ENCODE measurements at places on chromosomes 3 and 15. TPM values are rescaled to one million over a fixed set of nuclear protein-coding genes. Genes with fewer than 3 reads are reported as not detected.
A peak's percentile ranks its signal among the peaks of the same experiment; 100 is the strongest.

DNA sequence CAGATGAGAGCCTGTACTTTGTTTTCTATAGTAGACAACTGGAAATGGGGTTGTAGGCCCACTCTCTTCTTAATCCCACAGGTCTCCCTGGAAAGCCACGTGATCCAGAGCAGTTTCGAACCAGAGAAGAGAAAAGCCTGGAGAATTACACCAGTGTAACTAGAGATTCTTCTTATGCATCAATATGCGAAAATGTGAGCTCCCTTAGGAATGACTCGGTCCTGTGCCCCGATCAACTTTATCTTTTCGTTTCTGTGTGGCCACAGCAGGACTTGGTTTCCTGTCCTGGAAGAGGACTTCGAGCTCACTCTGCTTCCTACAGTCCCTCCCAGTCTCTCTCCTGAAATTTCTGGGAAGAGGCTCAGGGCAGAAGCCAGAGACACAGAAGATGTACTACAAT is 73.8 kb upstream of the TPM1 start:
- DNase-seq = no peak

DNA sequence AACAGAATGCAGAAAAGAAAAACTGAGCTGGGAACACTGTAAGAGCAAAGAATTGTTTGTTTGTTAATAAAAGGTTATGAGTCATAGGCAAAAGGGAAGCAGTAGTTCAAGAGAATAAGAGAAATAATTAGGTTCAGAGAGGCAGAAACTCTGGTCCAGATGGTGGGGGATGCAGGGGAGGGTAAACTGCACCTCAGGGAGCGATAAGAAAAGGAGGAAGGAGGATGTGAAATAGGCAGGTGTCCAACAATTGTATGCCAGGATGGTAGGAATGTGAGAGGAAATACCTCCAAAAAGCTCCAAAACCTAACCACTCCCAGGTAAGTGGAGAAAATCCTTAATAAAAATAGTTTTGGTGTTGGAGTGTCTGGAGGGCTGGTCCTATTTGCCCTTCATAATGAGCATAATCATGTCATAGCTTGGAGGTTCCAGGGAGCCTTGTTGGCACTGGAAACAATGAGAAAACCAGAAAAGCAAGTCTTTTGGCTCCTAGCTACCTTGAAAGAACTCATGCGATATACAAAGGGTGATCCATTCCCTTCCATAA is 405.4 kb upstream of the TBL1XR1 start:
- DNase-seq = no peak

- no peak for DNase-seq
These were observed 126.7 kb upstream of the UBE2E2 start for GRCh38 chr3:23076437-23076836.

CYP8B1 gene
- total RNA-seq = not detected

IQCF5 gene
- total RNA-seq = not detected

DNA sequence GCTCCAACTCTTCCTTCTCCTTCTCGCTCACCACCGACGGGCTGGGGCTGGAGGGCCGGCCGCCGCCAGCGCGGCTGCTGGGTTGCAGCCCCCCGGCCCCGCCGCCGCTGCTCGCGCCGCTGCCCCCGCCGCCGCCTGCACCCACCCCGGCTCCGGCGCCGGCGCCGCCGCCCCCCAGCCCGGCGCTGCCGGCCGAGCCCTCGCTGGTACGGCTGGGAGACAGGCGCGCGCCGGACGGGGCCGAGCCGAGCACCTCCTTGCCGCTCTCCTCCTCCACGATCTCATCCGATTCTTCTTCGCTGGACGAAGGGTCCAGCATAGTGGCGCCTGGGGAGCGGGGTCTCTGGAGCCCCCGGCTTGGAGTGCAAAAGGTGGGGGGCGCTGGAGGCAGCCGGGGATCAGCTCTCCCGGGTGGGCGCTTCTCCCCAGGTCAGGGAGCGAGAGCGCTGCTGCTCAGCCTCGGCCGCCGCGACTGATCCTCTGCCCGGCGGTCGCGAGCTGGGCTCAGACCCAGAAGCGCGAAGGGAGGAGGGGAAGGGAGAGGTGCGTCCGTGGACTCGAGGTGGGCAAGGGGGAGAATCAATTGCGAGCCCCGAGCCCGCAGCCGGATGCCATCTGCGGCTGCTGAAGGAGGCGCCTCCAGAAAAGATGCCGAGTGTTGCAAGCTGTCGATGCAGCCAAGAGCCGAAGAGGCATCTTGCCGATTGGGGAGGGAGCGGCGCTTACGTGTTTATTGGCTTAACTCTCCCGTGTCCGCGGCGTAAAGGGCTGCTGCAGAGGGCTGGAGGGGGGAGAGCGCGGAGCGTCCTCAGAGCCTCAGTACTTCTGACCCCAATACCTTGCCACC is at the start of gene CADPS:
Gene CADPS (minus strand): TSS at position 706 of the 847 bp plus-strand sequence. CDS start 387 bp downstream, at position 319.
- DNase-seq = no peak

GRCh38 chr3:71243229-71243628 is 340.3 kb downstream of the FOXP1 start:
- no peak for DNase-seq

DNA sequence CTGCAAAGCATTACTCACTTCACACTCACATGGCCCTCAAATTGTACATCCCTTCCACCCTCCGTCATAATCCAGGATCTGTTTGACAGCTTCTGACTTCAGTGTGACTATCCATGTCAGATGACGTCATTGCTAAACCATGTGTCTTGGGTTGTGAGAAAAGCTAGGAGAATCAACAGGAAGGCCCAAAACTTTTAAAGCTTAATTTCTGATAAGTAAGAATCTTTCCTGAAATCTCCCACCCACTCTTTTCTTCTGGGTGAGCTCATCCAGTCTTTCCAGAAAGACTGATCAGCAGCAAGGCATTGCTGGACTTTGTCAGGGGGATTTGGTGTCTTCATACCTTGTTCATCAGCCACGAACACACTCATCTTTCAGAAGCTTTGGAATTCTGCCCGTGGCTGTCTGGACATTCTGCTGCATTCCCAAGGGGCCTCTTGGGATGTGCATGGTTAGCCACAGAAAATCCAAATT is 11.5 kb upstream of the LMCD1 start:
- DNase-seq = no peak

TTLL13 gene
- 0.13 TPM for total RNA-seq

GRCh38 chr3:73321286-73321999 is 260.0 kb downstream of the EBLN2 start:
- no peak for DNase-seq

- DNase-seq = no peak
These were observed 24.3 kb upstream of the SV2B start for GRCh38 chr15:91075739-91076138.

NRG4 gene
- not detected for total RNA-seq

GRCh38 chr15:70522323-70522966 is 240.9 kb downstream of the UACA start:
- no peak for DNase-seq

DNA sequence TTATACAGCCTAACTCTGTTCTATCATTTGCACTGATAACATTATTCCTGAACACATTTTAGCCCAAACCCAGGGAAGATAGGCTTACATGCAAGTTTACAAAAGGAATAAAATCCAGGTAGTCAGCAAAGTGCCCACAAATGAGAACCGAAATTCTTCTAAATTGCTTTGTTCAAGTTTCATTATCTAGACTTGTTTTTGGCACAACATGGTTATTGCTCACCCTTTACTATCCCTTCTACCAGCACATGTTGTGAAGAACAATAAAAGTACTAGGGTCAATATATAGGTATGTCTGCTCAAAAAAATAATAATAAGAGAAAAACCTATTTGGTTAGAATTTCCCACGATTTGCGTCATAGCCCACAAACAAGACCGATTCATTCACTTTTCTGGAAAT is 430.5 kb downstream of the FGF12 start:
- DNase-seq = no peak

LXN gene
- 26.3 TPM for total RNA-seq

- peak; percentile 68 for DNase-seq
These were observed 5.1 kb upstream of the CYP8B1 start for GRCh38 chr3:42880601-42881451.

GRCh38 chr3:18507333-18507732 is 82.2 kb upstream of the SATB1 start:
- no peak for DNase-seq

GRCh38 chr3:7707187-7707586 is 794.4 kb upstream of the LMCD1 start:
- no peak for DNase-seq

TRAIP gene
- total RNA-seq = 3.2 TPM

- no peak for DNase-seq
These were observed 80.9 kb downstream of the THBS1 start for GRCh38 chr15:39661776-39662175.

Measured in dermis microvascular lymphatic vessel endothelial cell (primary cell).